Stimulated activated effector memory CD8-positive, alpha-beta T cell treated with anti-CD3 and anti-CD28 coated beads, Interleukin-12 subunit alpha, Interleukin-12 subunit beta, amount 100 ng/mL, for 72 hours (primary cell): ENCODE measurements at places on chromosomes 13 and 19.

DNA sequence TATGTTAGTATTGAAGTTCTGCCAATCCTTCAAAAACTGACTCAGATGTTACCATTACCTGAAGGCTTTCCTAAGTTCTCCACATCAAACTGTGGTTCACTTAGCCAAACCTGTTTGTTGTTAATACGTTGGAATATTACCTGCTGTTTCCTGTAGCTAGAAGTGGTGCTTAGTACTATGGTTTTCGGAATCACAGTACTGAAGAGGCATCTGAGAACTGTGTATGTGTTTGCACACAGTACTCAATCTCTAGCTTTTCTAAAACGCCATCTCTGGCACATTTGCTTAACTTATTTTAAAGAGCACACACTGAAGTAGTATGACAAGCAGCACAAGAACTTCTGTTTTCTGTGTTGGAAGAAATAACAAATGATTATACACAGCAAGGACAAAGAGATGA is 248.2 kb downstream of the SHISA2 start:
- no peak for DNase-seq

GRCh38 chr13:64778002-64778401 is 2452.1 kb downstream of the PCDH9 start:
- DNase-seq: no peak

- DNase-seq: no peak
These were observed 17.2 kb downstream of the SLC27A1 start for GRCh38 chr19:17487284-17488121.

DNA sequence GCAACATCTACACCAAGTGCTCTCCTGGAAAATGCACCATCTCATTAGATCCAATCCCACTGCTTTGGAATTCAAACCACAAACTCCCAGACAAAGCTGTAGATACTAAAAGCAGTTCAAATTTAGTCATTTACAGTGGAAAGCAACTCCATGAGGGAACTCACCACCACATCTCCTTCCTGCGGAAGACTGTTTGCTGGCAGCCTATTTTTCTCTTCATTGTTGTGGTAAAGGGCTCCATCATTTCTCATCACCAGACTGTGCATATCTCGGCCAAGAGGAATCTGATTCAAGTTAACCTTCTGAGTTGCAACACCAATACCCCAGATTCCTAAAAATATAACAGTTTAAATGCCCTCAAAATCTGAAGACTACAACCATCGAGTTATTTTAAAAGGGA is 8.4 kb downstream of the SPRYD7 start:
- DNase-seq: no peak

- DNase-seq: no peak
These were observed 109.5 kb upstream of the WASF3 start for GRCh38 chr13:26448032-26448431.

DNA sequence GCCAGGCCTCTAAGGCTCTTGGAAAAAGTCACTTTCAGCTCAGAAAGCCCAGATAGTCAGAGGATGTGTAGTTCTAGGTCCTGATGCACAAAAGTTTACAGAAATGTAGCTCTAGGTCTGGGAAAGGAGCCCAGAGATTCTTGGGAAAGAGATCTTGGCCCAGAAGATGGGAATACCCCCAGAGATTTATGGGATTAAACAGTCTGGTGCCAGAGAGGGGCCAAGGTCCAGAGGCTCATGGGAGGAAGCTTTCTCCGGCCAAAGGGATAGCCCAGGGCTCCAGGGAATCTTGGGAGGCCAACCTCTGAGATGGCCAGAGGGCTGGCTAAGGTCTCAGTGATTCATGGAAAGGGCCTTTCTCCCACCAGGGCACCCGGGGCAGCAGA is 15.2 kb downstream of the BCAT2 start:
- no peak for DNase-seq

DNA sequence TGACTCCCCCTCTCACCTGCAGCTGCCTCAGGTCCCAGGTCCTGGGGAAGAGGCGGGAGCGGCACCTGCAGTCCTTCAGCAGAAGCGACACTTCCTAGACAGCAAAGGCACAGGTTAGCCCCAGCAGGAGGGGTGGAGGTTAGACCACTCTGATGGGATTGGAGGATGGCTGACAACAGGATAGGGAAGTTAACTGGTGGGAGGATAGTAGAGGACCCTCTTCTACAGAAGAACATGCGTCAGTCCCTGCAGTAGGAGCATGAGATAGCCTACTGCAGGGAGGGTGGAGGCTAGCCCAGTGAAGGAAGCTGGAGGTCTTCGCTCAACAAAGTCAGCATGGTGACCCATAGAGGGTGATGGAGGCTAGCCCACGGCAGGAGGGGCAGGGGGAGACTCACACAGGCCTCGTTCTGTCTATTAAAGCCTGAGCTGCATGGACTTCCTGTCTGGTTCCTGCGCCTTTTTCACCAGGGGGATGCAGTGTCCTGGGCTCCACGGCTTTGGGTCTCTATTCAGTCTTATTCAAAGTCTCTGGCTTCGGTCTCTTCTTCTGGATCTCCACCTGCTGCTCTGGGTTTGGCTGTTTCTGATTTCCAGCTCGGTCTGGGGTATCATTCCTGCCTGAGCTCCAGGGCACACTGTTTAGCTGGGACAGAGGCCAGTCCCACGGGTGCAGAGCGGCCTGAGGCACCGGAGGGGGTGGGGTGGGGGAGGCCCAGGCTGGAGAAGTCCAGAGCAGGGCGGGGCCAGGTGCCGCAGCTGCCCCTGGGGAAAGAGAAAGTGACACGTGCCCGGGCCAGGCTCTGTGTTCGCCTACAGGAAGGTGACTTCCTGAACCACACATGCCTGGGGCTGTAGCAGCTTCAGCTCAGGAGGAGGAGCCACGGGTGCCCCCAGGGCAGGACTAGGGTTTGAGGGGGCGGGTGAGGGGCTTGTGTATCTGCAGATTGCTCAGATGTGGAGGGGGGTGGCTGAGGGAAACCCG is 7.3 kb downstream of the IFNL3 start:
- peak; percentile 6 for DNase-seq

DNA sequence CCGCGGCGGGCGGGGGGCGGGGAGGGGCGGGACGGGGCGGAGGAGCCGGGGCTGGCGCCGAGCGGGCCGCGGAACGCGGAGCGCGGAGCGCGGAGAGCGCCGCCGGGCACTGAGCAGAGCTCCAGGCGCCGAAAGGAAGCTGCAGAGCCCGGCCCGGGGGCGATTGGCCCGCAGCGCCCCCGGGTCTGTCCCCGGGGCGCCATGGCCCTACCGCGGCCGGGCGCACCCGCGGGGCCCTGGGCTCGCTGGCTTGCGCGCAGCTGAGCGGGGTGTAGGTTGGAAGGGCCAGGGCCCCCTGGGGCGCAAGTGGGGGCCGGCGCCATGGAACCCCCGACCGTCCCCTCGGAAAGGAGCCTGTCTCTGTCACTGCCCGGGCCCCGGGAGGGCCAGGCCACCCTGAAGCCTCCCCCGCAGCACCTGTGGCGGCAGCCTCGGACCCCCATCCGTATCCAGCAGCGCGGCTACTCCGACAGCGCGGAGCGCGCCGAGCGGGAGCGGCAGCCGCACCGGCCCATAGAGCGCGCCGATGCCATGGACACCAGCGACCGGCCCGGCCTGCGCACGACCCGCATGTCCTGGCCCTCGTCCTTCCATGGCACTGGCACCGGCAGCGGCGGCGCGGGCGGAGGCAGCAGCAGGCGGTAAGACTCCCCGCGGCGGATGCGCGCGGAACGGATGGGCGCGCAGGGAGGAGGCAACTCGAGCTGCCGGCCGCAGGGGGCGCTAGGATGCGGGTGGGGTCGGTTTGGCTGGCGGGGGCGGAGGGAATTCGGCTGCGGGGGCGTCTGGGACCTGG is at the start of gene PDE4A:
TSS of gene PDE4A (plus strand) at position 95 of the 796 bp plus-strand sequence. CDS start at position 322, 227 bp downstream.
- peak; percentile 87 for DNase-seq

DNA sequence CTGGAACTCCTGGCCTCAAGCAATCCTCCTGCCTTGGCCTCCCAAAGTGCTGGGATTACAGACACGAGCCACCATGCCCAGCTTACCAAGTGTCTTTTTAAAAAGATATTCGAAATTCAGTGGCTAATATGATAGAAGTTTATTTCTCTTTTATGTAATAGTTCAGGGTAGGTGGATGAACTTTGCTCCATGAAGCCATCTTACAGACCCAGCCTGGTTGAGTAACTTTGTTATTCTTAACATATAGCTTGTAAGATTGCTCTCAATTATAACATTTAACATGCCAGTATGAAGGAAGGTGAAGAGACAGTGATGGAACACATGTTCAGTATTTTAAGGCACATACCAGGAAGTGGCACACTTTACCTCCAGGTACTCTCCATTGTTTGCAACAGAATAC is 42.4 kb downstream of the ZIC2 start:
- DNase-seq: no peak
